GM10248 (cell line): ENCODE measurements at places on chromosomes 11 and 22.

DNA sequence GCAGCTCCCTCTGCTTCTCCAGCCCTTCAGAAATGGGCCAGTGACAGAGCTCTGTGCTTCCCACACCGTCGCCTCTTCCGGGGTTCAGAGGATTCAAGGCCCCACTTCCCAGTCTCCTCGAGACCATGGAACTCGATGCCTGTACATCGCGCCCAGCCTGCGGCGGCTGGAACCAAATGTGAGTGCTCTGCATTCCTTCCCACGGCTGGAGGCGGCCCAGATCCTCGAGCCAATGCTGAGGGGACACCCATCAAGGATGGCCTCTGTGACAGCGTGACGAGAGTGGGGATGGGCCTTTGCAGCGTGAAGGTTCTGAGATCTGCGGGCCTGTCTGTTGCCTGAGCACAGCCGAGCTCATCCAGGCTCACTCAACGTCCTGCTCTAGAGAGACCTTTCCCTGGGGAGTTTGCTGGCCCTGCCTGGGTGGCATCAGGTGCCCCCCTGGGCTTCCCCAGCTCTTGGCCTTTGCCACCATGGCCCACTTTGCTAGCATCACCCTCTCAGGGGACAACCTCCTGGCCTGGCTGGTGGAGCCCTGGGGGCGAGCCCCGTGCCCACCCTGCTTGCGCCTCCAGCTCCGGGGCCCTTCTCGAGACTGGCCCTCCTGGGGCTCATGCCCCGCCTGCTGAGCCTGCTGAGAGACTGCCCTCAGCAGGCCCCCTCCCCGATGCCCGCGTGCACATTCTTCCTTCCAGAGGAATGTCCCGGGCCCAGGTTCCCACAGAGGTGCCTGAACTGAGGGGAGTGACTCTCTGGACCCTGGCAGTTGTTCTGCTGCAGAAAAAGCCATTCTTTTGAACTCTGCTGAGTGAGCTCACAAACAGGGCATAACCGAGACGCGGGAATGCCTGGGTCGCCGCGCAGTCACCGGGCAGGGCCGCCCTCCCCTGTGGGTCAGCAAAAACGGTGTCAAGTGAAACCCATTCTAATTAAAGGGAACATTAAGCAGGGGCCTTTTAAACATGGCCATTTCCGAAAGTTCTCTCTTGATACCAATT, 7.3 kb upstream of the MYEOV start:
- DNase-seq = no peak

DNA sequence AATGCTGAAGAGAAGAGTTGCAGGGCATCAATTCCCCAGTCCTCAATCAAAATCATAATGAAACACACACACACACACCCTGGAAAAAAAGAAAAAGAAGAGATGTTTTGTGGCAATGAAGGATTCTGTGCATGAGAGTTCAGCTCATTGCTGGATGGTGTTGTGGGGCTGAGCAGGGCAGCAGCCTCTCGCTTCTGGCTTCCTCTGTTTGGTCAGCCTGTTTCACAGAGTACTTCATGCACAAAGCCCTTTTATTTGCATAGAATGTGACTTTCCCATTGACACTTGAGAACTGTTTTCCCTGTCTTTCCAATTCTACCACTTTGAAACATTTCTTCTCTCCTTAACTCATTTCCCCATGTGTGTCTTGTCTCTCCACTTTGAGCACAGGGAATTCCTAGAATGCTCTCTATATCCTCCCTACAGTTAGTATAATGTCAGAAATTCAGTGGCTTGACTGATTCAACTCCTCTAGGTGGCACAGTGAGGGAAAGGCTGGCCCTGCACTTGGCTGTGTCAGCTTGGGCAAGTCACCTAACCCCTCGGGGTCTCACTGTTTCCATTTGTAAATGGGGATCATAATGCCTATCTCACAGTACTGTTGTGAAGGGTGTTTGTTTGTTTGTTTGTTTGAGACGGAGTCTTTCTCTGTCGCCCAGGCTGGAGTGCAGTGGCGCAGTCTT, 25.4 kb upstream of the BSX start:
- no peak for DNase-seq

DNA sequence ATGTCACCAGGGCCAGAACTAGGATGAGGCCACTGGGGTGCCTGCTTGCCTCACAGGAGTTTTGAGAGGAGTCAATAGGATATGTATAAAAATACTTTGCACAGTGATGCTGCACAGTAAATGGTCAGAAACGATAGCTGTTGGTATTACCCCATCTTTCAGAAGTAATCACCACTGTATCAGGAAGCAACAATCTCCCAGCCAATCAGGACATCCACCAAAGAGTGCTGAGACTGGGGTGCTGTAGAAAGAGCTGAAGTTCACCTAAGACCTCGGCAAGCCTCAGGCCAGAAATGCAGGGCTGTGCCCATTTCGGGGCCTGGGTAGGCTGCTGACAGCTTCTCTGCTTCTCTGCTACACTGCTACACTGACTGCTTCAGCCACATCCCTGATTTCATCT, 17.4 kb downstream of the LMO2 start:
- no peak for DNase-seq

GRCh38 chr22:37794376-37794775, 13.4 kb upstream of the GCAT start:
- DNase-seq = no peak

GRCh38 chr11:64790205-64791095, 12.1 kb upstream of the SF1 start:
- DNase-seq = no peak

GRCh38 chr11:11028017-11028692, 170.3 kb upstream of the ZBED5 start:
- DNase-seq = peak; percentile 53

DNA sequence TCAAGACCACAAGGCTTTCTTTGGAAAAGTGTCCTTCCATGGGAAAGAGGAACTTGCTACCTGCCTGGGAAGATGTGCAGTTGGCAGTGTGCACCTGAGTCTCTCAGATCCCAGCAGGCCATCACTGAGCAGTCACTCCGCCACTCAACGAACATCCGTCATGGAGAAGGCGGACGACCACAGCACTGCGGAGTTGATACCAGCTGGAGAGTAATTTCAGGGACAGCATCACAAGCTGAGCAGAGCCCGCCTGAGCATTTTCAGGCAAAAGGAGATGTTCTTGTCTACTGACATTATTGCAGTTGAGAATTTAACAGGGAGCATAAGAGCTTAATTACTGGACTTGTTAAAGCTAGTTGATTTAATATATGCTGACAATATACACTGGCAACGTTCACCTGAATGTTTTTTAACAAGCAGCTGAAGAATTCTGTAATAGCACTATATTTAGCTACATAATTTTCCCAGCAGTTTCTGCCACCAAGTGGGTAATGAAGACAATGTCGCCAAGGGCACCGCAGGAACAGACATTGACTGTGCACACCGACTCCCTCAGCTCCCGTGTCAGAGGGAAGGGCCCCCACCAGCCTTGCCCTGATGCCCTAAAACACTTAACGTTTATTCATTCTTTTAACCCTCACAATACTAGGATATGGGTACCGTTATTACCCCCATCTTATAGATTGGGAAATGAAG, 52.4 kb upstream of the ARFGAP3 start:
- no peak for DNase-seq

DNA sequence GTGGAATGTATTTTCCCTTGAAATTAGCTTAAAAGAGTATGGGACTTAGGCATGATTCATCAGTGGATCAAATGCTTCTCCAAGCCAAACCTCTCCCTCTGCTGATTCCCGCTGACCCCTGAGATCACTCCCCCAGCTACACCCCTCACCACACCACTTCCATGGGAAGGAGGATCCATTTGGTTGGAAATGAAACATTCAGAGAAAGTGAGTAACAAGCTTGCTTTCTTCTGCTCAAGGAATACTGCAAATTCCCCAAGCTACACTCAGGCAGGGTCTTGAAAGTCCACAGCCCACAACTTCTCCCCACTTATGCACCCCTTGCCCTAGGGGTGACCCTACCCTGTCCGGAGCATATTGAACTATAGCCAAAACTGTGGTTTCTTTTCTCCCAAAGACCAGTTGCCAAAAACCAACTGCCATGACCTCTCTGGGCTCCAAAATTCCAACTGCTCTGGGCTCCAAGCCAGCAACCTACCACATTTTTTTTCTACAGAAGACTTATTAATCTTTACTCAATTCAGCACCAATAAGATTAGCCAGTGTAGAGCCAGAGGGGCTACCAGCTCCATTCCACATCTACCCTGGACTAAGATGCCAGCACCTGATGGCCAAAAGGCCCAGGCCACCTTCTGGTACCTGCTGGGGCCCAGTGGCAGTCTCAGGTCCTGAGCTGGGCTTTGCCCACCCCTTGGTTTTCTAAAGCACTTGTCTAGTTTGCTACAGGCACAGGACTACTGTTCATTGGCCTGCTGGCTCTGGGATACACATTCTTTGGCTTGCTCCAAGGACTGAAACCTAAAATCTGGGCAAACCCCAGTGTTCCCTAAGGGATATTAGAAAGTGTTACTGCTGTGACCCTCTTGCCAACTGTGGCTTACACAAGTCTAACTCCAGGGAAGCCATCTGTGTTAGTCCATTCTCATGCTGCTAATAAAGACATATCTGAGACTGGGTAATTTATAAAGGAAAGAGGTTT, 101.1 kb downstream of the MICAL3 start:
- DNase-seq = no peak

DNA sequence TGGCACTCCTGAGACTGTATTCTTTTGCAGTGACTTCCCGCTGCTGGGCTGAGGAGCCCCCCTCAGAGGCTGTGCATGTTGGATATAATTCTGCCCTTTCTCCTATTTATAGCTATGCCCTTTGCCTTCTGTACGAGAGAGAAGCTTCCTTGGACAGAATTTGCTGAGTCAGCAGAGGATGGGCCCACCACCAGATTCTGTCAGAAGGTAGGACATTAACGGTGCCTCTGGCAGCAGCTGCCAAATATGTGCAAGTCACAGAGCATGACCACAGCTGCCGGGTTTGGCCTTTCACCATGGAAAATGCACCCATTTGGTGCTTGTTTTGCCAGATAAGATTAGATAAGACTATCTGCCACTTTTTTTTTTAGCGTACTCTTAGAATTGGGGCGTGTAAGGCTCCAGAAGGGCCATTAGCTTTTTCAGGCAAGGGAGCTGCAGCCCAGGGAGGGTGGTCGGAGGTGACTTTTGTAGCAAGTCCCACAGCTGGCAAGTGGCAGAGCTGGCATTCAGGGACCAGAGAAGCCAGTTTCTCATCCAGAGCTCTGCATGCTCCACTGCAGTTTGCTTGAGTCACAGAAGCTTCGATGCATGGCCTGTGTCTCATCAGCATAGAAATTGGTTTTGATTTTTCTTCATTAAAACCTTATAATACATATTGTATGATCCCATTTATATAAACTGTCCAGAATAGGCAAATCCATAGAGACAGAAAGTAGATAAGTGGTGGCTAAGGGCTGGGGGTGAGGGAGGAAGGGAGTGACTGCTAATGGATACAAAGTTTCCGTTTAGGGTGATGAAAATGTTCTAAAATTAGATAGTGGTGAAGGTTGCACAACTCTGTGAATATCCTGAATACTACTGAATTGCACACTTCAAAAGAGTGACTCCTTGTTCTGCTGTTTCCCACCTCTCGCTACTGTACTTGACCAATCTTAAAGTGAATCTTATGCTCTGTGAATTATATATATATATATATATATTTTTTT, 15.8 kb downstream of the UPB1 start:
- no peak for DNase-seq

- no peak for DNase-seq
These were observed 294.3 kb downstream of the OPCML start for GRCh38 chr11:133238027-133238426.

DNA sequence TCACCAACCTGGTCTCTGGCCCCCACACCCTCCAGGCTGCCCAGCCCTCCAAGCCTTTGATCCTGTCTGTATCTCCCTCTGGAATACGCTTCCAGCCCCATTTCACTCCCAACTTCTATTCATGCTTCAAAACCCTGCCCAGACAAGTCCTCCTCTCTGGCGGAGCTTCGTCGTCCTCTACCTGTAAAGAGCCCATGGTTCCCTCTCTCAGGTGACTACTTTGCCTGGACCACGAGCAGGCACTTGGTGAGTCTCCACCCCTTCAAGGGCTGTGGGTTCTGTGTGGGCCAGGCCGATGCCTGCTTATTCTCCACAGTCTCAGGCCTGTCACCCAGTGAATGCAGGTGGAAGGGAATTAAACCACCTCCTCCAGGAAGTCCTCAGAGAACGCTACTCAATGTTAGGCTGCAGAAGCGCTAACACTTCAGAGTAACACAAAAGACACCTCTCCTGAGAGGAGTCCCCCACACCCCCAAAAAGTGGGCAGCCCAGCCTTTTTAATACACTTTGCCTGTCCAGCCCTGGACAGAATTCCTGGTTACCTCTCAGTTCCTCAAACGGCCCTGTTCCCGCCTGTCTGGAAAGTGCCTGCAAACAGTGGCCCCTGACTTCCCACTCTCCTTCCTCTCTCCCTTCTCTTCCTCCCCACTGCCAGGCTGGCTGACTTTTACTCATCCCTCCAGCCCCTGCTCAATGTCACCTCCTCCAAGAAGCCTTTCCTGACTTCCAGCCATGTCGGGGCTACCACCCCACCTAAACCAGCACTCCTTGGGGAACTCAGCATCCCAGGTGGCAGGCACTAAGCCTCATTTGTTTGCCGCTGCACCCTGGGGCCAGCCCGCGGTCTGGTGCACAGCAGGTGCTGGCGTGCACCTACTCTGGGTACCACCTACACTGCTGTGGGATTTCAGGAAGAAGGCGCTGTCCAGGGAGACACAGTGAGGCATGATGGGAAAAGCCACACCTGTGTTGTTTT, 9.0 kb downstream of the RAC2 start:
- no peak for DNase-seq

DNA sequence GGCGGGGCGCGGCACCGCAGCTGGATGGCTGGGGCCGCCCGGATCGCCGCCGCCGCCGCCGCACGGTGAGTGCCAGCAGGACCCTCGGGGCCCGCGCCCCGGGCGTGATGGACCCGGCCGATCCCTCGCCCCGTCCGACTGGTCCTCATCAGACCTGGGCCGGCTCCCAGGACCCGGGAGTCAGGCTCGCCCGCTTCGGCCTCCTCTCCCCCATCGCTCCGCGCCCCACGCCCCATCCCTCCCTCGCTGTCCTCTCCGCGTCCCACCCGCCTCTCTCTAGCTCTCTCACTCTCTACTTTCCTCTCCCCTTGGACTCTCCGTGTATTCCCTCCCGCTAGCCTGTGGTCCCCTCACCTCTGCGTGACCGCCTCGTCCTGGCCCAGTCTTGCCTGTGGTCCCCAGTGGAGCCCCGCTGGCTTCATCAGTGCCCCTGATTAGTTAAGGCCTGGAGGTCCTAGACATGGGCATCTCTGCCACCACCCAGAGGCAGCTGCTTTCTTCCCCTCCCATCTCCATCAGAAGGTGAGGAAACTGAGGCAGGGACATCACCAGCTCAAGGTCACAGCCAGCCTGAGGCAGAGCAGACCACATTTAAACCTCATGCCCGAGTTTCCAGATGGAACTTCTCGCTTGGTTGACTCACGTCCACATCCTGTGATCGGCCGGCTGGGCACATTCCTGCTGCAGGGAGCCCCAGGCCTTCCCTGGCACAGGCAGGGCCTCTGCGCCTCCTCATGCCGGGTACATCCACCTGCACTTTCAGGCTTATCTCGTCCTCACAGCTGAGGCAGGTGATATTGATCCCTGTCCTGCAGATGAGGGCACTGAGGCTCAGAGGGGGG, 429 bp downstream of the SLC39A13 start:
- DNase-seq = no peak

- DNase-seq = no peak
These were observed 2.7 kb downstream of the PLXNB2 start for GRCh38 chr22:50304528-50305392.

GRCh38 chr11:90229791-90230190, 6.9 kb upstream of the CHORDC1 start:
- DNase-seq = no peak
